ENCODE measurements at places on chromosomes 6 and 20.

- DNase-seq: no peak
Observed at GRCh38 chr20:25484911-25485511, 77.5 kb downstream of the GINS1 start.

DNA sequence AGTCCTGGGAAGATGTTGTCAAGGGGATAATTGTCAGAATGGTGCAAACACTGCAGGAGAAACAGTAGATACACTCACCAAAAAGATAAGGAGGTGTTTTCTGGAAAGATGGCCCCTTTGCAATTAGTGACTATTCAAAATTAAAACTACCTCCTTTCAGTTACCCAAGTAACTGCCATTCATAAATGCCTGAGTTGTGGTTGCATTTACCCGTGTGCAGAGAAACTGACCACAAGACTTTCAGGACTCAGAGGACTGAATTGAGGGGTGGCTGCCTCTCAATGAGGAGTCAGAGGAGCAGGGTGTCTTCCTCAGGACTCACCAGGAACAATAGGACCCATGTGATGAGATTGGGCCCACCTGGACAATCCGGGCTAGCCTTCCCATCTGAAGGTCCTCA is 39.0 kb downstream of the GCM1 start:
- no peak for DNase-seq

- no peak for DNase-seq
Observed at GRCh38 chr6:166325383-166326042, 16.8 kb downstream of the SFT2D1 start.

- no peak for DNase-seq
Observed at GRCh38 chr6:150183966-150184365, 41.1 kb downstream of the PPP1R14C start.

GRCh38 chr6:90654166-90654565 is 67.3 kb upstream of the MAP3K7 start:
- no peak for DNase-seq

DNA sequence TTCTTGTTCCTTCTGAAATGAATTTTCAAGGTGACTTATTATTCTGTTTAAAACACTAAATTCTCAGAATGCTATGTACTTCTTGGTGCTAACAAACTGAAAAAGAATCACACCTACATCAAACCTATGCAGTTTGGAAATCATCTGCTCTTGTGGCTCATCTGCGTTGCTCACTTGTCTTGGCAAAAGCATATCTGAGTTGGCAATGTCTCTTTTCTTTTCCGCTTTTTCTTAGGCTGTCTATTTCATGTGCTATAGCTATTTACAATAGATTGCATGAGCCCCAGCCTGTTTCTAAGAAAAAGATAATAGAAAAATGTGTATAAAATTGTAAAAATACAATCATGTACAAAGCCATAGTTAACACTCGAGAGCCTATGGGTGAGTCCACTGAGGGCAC is 348.9 kb upstream of the AGPAT4 start:
- DNase-seq: no peak

- no peak for DNase-seq
Observed at GRCh38 chr20:45085867-45086266, 15.1 kb downstream of the KCNS1 start.

DNA sequence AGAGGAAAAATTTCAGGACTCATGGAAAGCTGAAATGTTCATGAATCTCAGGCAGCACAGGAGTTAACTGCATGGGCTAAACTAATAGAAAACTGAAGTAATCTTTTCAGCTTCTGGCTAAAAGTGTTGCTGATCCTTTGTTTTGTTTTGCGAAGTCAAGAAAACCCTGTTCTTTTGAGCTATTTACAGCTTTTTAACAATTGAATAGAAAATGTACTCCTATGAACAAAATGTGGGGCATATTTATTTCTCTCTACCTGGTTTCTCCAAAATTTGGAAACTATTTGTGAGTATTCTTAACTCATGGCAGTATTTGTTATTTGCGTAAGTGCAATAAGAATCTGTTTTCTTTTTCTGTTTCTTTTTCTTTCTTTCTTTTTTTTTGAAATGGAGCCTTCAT is 818.8 kb upstream of the CITED2 start:
- DNase-seq: no peak

DNA sequence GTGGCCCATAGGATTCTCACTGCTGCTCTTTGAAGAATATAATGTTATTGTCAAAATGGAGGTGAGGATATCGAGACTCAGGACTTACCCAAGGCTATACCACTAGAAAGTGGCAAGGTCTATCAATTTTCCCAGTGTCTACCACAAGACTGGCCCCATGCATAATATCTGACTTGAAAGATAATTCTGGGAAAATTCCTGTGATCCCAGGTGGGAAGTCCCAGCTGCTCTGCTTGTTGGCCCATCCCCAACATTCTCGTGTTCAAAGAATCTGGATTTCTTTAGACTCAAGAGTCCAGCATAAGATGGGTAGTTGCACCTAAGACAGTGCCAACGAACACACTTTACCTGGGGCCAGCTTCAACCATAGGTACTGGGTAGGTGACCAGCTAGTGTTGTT is 120.7 kb upstream of the DTNBP1 start:
- no peak for DNase-seq

GRCh38 chr6:39309942-39310531 is 4.2 kb downstream of the KCNK17 start:
- peak; percentile 61 for DNase-seq

DNA sequence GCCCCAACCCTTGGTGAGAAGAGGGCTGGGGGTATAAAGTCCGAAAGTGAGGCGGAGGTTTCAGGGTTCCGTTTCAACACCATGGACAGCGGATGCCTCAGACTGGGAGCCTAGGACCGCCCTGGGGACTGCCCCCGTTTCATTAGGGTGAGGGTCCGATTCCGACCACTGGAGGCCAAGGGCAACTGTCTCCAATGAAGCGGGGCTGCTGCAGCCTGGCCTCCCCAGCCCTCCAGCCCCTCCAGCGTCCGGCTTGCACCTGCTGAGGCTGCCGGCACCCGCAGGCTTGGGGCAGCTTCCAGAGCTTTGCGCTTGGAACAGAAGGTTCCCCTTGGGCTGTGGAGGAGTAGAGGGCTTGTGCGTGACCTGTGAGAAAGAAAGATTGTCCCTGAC is 39.9 kb downstream of the YTHDF1 start:
- DNase-seq: no peak

DNA sequence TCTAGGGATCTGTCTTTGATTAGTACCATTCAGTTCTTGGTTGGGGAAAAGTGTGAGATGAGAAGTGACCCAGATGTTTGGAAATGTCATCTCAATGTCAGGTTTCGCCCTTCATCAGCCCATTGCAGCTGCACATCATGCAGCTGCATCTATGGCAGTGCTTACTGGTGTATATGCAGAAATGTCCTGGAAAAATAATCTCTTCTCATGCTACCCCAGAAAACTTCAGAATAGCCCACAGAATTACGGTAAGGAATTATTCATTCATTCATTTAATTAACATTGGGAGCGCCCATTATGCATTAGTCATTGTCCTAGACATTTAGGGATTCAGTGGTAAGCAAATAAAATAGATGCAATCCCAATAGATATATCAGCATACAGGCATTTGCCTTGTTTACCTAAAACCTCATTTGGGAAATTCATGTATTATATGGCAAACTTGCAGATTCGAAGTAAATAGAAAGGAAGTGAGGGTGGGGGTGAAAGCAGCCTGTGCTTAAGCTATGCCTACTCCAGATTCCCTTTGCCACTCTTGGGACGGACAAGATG is 89.2 kb downstream of the PDE7B start:
- DNase-seq: no peak

- DNase-seq: no peak
Observed at GRCh38 chr6:169626169-169626568, 75.7 kb downstream of the WDR27 start.

DNA sequence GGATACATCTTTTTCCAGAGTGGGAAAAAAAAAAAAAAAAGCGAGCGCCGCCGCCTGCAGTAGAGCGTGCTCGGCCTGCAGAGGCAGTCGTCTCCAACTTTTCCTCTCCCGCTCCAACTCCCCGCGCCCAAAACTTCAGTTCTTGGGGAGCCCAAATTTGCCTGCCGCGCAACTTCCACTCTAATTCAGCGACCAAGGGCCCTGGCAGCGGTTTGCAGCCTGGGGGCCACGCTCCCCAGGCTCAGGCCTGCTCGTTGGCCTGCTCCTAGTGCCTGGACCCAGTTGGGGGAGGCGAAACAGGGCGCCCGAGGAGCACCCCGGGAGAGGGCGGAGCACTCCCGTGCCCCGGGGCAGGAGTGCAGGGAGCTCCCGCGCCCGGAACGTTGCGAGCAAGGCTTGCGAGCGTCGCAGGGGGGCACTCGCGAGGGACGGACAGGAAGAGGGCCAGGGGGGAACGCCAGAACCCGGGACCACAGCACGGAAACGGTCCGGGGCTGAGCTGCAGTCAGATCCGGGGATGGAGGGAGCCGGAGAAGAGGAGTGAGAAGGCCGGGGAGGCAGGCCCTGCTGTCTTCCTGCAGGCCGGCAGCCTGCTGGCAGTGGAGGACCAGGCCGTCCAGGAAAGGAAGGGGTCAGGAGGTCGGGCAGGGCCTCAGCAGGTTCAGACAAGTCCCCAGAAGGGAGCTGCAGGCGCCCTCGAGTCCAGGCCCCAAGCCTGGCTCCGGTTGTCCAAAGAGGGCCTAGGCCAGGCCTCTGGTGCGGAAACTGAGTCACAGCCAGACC is at the start of gene STX16:
Gene STX16, plus strand, starts transcription at position 508 of the 783 bp plus-strand sequence. CDS start 724 bp downstream, outside the sequence.
- DNase-seq: peak; percentile 91

DNA sequence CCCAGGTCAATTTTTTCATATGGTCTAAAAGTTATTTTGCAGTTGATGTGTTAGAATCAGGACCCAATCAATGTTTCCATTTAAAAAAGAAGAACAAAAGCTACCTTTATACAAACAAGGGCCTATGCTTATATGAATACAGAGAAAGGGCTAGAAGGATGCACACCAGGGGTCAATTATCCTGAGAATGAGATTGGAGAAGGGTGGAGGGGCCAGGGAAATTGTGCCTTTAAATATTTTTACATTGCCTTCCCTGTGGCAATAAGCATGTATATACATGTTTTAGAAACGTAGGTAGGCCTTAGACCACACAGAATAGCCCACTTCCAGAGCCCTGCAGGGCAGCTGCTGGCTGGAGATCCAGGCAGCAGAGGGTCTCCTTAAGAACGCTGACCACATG is 12.7 kb downstream of the EXOC2 start:
- no peak for DNase-seq

DNA sequence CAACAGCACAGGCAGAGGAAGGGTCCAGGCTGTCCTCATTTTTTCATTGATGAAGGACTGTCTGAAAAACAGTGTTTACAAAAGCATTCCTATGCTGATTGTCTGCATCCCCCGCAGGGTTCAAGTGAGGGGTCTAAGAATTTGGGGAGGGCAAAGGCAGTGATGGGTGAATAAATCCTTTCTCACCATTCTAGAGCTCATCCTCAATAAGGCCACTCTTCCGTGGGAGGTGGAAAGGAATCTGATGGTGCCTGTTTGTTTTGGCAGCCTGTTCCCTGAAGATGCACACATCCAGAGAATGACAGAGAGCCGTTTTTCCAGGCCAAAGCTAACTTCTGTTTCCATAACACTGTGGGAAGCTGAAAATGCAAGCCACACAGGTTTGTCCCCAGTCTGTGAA is 164.5 kb downstream of the MOXD1 start:
- no peak for DNase-seq

GRCh38 chr20:58639182-58640146 is 11.6 kb upstream of the STX16 start:
- no peak for DNase-seq

GRCh38 chr20:49936153-49937026 is at the start of gene RNF114:
Gene RNF114 (plus strand): TSS chr20:49936397. CDS start chr20:49936413, 16 bp downstream.
- DNase-seq: peak; percentile 92

DNA sequence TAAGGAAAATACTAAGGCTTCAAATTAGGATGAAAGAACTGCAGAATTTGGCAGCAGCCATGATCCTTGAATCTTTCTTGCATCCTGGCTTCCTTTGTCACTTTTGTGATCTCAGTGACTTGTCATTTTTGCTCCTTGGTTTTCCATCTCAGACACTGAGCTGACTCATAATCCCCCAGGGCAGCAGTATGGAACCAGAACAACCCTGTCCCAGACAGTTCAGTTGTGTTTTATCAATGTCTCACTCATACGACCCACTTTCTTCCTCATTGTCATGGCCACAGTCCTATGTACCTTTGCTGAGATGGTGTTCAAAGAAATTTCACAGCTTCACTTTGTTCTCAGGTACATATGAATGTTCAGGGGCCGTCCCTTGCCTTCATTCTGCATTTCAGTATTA is 488.5 kb upstream of the BTBD3 start:
- no peak for DNase-seq

- peak; percentile 94 for DNase-seq
Observed at GRCh38 chr6:16236631-16237199, 1.7 kb upstream of the GMPR start.

GRCh38 chr6:136012198-136012887 is 160.8 kb downstream of the PDE7B start:
- DNase-seq: peak; percentile 23

DNA sequence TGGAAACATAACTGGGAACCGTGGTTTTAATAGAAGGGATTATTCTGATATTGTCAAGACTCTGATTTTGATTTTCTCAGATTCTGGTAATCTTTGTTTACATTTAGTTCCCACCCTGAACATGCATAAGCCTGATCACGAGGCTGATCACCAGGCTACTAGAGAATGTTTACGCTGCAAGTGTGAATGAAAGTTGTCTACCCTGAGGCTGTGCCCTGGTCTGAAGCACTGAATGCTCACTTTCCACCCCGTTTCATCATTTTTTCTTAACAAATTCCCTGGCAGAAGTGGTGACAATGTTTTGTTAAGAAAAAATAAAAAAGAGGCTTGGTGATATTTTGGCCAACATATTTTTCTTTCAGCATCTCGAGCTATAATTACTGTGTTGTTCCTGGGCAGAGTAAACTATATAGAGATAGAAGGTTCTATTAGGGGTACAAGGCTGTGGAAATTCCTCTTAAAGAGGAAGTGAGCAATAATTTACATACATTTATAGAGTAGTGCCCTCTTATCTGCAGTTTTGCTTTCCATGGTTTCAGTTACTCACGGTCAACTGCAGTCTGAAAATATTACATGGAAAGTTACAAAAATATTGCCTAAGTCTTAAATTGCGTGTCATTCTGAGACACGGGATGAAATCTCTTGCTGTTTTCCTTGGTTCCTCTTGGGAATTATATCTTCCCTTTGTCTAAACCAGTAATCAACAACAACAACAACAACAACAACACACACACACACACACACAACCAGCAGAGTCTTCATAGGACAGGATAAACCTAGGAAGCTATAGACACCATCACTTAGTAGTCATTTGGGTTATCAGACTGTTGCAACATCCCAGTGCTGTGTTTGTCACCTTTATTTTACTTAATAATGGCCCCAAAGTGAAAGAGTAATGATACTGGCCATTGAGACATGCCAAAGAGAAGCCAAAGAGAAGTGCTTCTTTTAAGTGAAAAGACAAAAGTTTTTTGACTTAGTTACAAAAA is 566.6 kb upstream of the CITED2 start:
- peak; percentile 96 for DNase-seq

DNA sequence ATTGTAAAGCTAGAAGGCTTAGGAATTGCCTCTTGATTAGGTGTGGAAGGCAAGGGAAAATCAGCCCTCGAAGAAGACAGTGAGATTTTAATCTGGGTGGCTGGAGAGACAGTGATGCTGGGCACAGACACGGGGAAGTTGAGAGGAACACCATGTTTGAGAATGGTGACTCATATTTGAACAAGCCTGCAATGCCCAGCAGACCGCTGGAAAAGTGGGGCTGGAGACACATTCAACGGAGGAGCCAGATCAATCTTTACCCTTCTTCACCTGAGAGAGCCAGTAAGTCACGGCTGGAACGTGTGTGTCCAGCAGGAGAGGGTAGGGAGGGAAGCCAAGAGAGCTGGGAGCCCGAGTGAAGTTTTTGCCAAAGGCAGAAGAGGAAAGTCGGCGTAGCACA is 3.7 kb upstream of the ESR1 start:
- no peak for DNase-seq

- no peak for DNase-seq
Observed at GRCh38 chr6:118899948-118900347, 6.0 kb downstream of the ASF1A start.

GRCh38 chr6:116144605-116145004 is 18.7 kb upstream of the COL10A1 start:
- DNase-seq: no peak

Data from inflammatory macrophage treated with lipopolysaccharide for 4 hours (primary cell).